ENCODE measurements at places on chromosomes 6 and 20.

- no peak for DNase-seq
These were observed 308.4 kb upstream of the GJE1 start for GRCh38 chr6:141824350-141824749.

DNA sequence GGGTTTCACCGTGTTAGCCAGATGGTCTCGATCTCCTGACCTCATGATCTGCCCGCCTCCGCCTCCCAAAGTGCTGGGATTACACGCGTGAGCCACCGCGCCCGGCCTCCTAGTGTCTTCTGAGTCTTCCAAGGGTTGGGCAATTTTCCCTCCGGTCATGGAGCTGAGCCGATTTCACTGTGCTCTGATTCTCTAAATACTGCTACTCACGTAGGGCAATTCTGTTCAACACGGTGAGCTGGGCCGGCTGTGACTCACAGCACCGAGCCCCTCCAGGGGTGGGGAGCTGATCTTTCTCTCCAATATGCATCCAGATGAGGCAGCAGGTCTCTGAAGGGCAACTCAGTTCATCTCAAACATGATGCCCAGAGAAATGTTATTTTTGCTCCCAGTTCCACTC, 71.6 kb upstream of the CD93 start:
- no peak for DNase-seq

DNA sequence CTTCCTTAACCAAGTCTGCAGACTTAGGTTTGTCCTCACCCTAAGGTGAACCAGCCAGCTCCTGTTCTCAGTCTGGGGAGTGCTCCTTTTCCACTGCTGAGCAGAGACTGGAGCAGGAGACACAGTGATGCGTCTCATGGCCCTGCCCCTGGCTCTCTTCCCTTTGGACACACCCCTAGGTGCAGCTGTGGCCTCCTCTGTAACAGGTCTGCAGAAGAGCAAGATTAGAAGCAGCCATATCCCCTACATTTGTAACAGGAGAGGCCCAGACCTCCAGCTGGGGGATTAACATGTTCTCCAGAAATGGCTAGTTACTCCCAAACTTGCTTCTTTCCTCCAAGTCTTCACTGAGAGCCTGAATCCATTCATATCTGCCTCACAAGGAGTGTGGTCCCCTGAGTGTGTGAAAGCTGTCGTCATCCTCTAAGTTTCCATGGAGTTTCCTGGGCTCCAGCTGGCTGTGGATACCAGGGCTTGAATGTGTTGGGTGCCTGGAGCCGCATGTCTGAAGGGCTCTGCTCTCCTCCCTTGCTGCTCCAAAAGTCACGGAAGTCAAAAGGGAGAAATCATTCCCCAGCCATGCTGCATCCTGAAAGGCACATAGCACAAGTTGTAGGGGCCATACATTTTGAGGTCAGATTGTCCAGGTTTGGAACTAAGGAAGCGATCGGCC, 57.7 kb downstream of the PPP1R14C start:
- no peak for DNase-seq

DNA sequence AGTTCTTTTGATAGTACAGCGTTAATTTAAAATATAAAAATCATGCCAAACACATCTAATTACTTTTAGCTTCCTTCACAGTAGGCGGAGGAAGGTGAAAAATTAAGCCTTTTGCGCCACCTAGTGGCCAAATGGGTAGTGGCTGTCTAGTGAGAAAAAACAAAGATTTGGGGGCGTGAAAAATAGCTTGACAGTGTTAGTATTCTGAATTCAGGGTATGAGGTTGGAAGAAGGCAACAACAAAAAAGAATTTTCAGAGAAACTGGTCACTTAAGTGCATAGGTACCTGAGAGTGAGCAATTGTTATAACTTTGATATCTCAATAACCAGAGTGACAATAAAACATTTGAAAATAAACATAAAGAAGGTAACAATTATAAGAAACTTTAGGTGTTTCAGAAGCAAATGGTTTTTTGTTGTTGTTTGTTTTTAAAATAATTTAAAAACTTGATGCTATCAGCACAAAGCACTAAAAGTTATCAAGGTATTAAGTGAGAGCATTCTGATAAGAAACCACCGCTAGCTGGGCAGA, 14.3 kb downstream of the PSMB9 start:
- peak; percentile 95 for DNase-seq

DNA sequence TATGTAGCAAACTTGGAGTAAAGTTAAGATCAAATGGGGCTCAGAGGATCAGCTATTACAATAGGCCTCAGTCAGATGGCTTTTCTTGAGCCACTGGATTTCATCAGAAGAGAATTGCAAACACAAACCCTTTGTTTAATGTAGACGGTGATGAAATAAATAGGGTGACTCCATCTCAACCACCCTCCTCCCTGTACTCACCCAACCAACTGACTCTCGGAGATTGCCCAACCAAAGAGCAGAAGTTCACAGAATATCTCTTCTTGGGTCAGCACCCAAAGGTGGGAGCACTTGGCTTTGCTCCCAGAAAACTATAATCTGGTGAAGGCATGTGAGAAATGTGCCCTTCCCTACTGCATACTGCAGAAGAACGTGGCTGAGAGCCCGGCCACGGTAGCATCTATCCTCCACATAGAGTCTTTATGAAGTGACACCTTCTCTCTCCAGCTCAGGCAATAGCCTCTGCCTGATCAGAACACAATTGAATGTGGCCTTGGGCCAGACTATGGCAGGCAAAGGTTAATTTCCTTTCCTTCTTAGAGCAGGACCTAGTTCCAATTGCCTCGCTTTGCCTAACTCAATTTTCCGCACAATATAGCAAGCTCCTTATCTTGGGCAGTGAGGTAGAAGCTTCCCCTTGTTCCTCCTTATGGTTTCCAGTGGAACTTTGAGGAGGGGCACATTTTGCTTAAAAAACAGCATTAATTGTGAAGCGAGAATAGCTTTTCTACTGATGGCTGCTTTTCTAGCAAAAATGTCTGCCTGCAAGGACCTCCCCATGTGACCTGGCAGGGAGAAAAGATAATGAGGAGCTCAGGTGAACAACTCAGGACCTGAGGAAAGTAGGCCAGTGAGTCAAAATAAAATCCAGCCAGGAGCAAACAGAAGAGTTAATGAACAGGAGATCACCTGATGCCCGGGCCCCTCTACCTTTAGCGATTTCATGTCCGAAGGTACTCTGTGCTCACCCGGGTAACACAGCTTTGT, 79.4 kb downstream of the GFOD1 start:
- no peak for DNase-seq
